CD8-positive, alpha-beta memory T cell (primary cell): ENCODE measurements at places on chromosomes 1 and 21. TPM values are rescaled to one million over a fixed set of nuclear protein-coding genes. Genes with fewer than 3 reads are reported as not detected.

DNA sequence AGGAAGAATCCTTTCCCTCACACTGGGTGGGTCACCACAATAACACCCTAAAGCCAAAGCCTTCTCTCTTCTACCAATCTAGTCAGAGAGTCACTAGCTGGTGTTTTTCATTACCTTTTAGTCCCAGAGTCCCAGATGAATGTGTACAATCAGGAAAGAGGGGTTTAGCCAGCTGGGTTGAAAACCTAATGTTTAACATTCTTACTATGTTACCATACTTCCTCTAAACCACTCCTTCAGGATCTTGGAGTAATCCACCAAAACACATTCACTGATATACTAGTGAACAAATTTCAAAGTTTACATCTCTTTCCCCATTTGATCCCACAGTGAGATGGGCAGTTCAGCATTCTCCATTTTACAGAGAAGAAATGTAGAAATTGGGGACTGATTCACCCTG is 9.7 kb downstream of the LPAR3 start:
- H3K4me3 ChIP-seq, result no peak overlapping the region
- H3K36me3 ChIP-seq, result no peaks in the 10 kb centered on the region
- H3K27me3 ChIP-seq, result no peaks in the 10 kb centered on the region
- no peak overlapping the region for H3K27ac ChIP-seq
- no peak for DNase-seq
- peaks cover under 1% of the 10 kb centered on the region for H3K4me1 ChIP-seq

GRCh38 chr1:63523738-63524137 is 413 bp downstream of the EFCAB7 start:
- peak overlapping the region; percentile 95 for H3K27ac ChIP-seq
- no peaks in the 10 kb centered on the region for H3K36me3 ChIP-seq
- peak overlapping the region; percentile 92 for H3K4me3 ChIP-seq
- no peaks in the 10 kb centered on the region for H3K27me3 ChIP-seq
- DNase-seq, result no peak

- H3K4me1 ChIP-seq, result no peaks in the 10 kb centered on the region
- no peaks in the 10 kb centered on the region for H3K27me3 ChIP-seq
- H3K36me3 ChIP-seq, result no peaks in the 10 kb centered on the region
These were observed 1503.0 kb downstream of the KCNT2 start for GRCh38 chr1:195105281-195105680.

DNA sequence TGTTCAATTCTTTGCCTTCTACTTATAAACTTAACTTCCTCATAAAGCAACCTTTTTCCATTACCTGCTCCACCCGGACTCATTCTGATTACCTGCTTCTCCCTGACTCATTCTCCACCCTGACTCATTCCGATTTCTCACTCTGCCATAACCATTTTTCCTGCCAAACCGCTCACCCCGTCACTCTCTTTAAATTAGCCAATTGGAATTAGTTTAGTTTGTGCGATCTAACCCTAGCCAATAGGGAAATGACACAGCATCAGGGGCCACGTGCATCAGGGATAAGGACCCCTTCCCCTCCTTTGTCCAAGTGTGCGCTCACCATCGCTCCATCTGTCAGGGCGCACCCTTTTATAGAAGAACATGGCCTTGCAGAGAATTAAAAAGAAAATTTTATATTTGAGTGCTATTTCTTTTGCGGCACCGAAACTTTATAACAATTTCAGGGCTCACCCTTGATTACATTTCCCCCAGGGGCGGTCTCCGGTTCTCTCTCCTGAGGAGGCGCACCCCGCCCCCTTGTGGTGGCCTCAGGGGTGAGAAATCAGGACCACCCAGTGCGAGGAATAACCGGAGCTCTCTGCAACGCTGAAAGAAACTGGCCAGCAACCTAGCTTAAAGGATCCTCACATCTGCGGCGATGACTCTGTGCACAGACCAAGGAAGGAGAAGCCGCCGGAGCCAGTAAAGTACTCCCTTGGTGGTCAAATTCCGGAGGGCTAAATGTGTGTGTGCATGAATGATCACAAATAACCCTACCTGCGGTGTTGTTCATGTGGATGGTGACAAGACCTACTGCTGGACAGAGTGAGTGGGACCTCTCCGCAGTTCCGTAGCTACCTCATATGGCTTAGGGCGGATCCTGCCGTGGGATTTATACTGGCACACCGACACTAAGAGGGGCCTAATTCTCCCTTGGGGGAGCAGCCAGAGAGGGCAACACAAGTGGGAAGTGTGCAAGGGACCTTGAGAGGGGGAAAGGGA is 30.3 kb upstream of the CBR3 start:
- no peak overlapping the region for H3K4me3 ChIP-seq
- H3K27me3 ChIP-seq, result peaks cover 7% of the 10 kb centered on the region
- no peak overlapping the region for H3K27ac ChIP-seq
- no peaks in the 10 kb centered on the region for H3K4me1 ChIP-seq
- no peaks in the 10 kb centered on the region for H3K36me3 ChIP-seq

- H3K36me3 ChIP-seq, result peaks cover 1% of the 10 kb centered on the region
- H3K4me3 ChIP-seq, result no peak overlapping the region
- peaks cover 4% of the 10 kb centered on the region for H3K27me3 ChIP-seq
- H3K27ac ChIP-seq, result no peak overlapping the region
- H3K4me1 ChIP-seq, result peaks cover 10% of the 10 kb centered on the region
These were observed 37.7 kb downstream of the KIAA0040 start for GRCh38 chr1:175154629-175155472.

DNA sequence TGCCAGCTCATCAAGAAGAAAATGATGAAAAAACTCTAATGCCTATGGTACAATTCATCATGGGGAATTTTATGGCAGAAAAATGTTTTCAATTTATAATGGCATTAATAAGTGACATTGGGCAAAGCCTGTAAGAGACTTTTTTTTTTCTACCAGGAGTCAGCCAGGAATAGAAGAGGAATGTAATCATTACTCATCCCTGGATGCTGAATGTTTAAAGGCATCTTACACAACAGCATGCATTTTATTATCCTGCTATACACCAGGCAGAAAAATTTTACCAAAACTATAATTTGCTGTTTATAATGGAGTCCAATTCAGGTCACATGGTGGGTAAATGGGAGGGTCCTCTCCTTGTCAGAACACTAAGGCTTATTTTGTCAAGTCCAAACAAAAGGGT is 189.9 kb upstream of the BEND5 start:
- no peak for DNase-seq
- H3K4me1 ChIP-seq, result no peaks in the 10 kb centered on the region
- no peaks in the 10 kb centered on the region for H3K36me3 ChIP-seq
- no peak overlapping the region for H3K4me3 ChIP-seq

The CYP4B1 gene
- total RNA-seq, result not detected

The SPRR2B gene
- total RNA-seq, result not detected
